ENCODE measurements at places on chromosomes 1 and 21.

DNA sequence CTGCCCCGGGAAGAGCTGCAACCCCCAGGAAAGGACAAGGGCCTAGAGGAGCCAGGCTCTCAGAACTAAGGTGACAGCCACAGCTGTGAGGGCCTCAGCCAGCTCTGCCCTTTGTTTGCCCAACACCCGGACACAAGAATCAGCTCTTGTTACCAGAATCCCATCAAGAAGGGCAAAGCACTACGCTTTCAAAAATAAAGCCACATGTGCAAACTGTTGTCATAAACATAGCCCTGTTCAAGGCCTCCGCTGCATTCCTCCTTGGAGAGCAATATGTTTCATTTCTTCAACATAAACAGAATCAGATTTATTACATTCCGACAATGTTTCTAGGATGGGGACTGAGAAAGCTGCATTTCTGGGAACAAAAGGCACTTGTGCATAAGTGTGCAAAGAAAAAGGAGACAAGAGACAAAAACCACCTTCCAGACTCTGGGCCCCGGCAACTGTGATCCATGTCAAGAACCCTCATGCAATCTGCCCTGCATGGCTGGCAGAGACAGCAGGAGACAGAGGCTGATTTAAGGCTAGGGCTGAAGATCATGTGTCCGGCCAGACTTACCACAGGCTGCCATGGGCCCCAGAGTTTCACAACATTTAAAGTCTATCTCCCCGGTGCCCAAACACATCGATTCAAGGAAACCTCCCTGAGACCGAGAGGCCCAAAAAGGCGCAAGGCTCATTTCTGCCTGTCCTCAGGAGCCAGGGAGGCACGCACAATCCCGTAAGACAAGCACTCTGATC, 71.0 kb downstream of the SSBP3 start:
- DNase-seq: peak; percentile 54

GRCh38 chr1:85259912-85260274, 431 bp upstream of the C1orf52 start:
- DNase-seq: no peak

DNA sequence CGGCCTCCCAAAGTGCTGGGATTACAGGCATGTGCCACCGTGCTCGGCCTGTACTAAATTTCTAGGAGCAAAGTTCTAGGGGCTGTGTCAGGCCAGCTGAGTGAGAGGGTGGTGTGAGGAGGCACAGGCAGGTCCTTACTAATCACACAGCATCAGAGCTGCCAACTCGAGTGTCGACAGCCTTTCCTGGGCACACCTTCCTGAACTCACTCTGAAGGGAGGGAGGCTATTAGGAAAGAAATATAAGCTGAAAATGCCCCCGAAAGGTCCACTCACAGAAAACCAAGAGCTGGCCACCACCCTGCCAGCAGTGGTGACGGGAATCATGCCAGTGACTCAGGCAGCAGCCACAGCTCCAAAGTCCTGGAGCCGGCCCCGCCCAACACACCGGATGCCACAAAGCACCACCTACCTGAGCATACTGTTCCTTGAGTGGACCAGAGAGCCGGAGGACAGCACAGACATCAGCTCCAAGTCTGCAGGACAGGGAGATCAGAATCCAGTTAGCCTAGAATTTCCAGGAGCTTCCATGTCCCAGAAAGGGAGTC, 4.5 kb downstream of the PMVK start:
- no peak for DNase-seq

GRCh38 chr1:65409314-65409713, 11.2 kb upstream of the LEPR start:
- no peak for DNase-seq

GRCh38 chr1:9618909-9619679, 30.4 kb downstream of the TMEM201 start:
- no peak for DNase-seq

DNA sequence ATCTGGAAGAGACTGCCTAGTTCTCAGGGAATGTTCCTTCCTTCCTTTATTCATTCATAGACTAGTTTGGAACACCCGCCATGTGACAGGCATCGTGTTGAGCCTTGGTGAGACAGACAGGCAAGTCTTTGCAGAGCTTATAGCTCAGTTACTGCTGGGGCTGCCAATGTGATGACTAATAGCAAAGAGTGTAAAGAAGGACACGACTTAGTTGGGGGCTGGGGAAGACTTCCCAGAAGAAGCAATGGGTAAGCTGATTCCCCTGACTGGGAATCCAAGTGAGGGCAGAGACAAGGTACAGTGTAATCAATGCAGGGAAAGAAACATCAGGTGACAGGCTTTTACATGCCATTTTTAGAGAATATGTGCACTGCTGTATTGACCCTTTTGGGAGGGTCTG, 51.2 kb downstream of the TENT5C start:
- DNase-seq: peak; percentile 21

DNA sequence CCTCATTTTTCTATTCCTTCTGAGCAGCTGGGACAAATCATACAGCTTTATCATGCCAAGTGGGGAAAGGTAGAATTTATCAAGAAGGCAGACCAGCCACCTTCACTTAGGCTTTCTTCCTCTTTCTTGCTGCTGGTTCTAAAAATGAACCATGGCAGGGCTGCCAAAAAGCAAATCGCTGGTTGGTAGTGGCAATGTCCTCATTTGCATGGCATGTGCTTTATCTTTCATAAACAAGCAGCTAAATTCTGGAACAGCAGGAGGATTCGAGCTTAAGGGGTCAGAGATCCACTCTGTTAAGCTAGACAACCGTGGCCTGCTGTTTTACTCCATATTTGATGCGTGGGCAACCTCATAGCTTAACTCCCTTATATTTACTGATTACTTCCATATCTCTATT, 91.3 kb downstream of the RPE65 start:
- no peak for DNase-seq

DNA sequence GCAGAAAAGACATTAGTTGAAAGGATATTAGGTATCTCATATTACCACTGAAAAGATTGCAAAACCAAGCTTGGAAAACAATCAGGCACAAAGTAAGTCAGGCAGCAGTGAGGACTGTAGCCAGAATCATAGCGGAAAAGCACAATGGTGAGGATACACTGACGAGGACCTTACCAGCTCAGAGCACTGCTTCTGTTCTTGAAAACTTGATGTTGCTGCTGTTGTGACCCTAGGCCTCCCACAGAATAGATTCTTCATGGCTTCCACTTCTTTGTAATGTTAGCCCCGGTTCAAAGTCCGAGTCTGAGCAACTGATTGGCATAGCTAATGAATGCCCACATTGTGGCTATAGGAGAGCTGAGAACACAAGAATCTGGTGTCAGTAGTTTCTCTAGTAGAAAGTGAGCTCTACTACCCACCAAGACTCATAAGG, 45.2 kb upstream of the LRRC8C start:
- no peak for DNase-seq

- DNase-seq: no peak
Measured at GRCh38 chr1:190144650-190145049, 333.0 kb downstream of the BRINP3 start.

GRCh38 chr1:83511146-83511726, 487.7 kb downstream of the TTLL7 start:
- no peak for DNase-seq

- DNase-seq: no peak
Measured at GRCh38 chr1:116424438-116424837, 51.4 kb downstream of the ATP1A1 start.

GRCh38 chr1:77234096-77234495, 14.9 kb upstream of the PIGK start:
- DNase-seq: no peak

DNA sequence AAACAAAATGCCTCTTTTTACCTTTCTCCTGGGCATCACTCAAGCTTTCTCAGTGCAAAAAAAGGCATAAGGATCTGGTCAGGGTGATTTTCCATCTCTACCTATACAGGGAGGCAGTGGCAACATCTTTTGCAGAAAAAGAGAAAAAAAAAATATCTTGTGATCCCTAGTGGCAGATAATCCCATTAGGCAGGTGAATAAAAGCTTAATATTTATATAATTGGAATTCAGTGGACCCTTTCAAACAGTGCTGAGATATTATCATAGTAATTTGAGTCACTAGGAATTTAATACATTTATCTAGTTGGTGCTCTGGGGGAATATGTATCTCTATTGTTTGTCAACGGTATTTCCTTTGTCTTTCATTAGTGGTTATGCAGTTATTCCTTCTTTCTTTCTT, 29.9 kb upstream of the CXADR start:
- no peak for DNase-seq

- DNase-seq: peak; percentile 19
Measured at GRCh38 chr21:37546949-37547614, 180.5 kb downstream of the DYRK1A start.

GRCh38 chr1:6783936-6784559, 1.2 kb upstream of the CAMTA1 start:
- DNase-seq: no peak

GRCh38 chr1:208161656-208162375, 82.4 kb downstream of the PLXNA2 start:
- DNase-seq: no peak

DNA sequence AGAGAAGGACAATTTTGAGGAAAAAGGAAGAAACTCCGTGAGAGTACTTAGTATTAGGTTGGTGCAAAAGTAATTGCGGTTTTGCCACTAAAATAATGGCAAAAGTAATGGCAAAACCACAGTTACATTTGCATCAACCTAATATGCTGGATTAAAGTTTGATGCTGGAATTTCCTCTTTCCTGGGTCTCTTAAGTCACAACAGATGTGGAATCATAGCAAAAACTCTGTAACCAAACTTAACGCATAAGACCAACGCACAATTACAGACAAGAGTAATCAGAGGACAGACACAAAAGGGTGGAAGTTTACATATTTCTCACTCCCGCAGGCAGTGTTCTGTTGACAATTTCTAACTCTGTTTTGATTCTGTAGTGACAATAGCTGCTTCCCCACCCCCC, 182.4 kb downstream of the BACH1 start:
- DNase-seq: no peak

DNA sequence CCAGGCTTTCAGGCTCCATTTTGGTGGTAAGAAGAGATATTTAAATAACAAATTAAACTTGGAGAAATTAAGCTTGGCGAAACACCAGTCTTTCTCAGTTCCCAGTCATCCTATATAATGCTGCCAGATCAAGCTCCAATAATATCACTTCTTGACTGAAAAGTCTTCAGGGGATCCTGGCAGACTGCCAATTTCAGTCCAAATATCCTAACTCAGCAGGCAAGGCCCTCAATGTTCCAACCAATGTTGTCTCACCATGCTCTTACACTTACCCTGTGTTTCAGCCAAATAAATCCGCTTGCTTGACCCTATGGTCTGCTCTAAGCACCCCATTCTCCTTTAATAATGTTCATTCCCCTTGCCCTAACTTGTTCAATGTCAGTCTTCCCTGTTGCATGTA, 39.9 kb upstream of the BCL10 start:
- no peak for DNase-seq

DNA sequence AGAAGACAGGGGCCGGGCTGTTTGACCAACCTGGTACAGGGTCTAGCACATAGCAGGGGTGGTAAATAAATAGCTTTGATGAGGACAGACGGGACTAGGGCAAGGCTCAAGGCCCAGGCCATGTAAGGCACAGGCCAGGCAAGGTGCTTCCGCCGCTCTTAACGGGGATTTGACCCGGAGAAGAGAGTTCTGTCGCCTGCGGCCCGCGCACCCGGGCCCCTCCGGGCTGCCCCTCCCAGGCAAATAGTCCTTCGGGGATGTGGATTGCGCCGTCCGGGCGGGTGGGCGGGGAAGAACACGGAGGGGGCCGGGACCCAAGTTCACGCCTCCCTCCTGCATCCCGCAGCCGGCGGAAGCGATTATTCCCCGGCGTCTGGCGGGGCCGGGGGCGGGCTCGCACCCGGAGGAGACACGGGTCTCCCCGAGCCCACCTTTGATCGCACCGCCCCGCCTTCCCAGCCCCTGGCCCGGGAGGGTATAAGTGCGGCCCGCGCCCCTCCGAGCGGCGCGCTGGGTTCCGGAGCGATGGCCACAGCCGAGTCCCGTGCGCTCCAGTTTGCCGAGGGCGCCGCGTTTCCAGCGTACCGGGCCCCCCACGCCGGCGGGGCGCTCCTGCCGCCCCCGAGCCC, at the start of gene MIXL1:
Gene MIXL1, plus strand, starts transcription at position 508 of the 629 bp plus-strand sequence. Its CDS starts 18 bp downstream, at position 526.
- no peak for DNase-seq

- no peak for DNase-seq
Measured at GRCh38 chr21:34029743-34030528, 43.4 kb upstream of the MRPS6 start.

GRCh38 chr1:11384170-11384554, 94.8 kb upstream of the DISP3 start:
- no peak for DNase-seq

GRCh38 chr21:34201001-34201400, 127.6 kb downstream of the MRPS6 start:
- DNase-seq: no peak

DNA sequence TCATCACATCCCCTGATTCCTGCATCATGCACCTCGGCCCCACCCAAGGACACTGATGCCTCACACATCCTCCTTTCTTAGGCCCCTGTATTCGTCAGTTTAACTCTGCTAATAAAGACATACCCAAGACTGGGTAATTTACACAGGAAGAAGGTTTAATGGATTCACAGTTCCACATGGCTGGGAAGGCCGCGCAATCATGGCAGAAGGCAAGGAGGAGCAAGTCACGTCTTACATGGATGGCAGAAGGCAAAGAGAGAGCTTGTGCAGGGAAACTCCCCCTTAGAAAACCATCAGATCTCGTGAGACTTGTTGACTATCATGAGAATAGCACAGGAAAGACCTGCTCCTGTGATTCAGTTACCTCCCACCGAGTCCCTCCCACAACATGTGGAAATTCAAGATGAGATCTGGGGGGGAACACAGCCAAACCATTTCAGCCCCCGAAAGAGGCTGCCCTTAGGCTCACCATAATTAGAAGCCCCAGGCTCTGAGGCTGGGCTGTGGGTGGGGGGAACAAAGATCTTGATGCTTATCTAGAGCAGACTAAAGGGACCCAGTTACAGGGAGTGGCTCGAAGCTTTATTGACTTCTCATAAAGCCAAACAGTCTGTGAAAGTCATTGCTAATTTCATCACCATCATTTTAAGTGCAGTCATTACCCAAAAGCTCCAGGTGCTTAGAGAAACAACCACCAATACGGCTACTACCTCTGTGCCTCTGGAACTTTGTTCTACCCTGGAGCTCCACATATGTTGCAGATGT, 181.5 kb downstream of the MATN1 start:
- DNase-seq: no peak

- DNase-seq: no peak
Measured at GRCh38 chr1:62045574-62045973, 149.1 kb upstream of the L1TD1 start.

DNA sequence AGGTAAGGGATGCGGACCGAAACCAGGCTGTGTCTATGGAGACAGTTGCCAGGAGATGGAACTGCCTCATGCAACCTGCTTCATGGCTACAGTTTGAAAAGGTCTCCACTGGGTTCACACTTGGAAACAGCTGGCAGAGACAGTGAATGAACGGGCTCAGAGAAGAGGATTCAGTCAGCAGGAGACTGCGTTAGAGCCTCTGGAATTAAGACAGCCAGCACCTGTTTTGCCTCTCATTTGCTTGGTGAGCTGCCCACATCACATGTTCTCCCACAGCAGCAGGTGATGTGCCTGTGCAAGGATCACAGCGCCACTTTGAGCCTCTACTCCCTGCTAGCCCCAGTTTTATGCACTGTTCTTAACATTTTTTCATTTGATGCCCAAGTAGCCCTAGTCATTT, 321.0 kb downstream of the PLPP3 start:
- DNase-seq: no peak

All from BJ (cell line).